Stimulated activated CD8-positive, alpha-beta memory T cell treated with anti-CD3 and anti-CD28 coated beads, Interleukin-7, amount 100 ng/mL, for 1 hour (primary cell): ENCODE measurements at places on chromosomes 11 and 22.

DNA sequence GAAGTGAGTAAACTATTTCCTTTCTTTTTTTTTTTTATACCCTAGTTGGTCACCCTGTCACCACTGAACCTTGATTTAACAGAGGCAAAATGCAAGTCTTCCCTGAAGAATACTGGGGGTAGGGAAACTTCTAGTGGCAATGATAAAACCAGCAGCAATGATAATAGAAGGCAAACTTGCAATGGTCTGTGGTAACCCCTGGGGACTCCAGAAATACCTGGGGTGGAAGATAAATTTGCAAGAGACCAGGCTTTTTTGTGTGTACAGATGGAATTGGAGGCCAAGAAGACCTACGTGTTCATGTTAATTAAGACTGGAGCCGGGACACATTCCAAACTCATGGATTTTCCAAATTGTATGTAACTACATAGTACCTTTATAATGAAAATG, 11.6 kb downstream of the APOL5 start:
- no peak for DNase-seq

DNA sequence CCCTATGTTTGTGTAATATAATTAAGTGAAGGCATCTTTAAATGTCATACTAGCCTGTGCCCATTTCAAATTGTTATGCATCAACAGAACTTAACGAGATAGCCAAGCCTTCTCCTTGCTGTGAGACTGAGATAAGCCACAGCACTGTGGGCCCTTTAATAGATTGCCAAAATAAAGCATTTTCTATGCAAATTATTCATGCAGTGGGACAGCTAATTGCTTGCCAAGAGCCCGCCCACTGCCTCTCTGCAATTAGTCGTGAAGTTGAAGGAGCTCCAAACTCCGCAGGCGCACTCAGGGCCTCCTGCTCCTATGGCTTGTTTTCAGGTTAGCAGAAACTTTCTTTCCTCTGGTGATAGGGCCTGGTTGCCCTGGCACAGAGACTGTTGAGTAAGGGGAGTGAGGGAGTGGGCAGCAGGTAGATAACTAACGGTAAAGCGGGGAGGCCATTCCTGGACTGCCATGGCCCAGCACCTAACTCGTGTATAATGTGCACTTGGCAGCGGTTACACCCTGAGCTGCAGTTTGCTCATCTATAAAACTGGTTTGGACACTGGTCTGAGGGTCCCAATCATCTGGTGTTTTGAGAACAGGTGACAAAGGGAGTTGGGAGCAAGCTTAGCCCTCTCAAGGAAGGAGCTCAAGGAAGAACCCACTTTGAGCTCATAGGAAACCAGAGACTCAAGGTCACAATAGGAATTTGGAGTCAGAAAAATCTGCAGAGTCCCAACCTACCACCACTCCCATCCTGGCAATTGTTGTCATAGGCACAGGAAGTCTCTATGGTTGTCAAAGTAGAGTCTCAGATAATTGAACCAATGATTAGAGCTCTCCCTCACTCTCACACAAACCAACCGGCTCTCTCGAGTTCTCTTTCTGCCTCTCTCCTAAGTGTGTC, 33.9 kb upstream of the RIC3 start:
- no peak for DNase-seq

DNA sequence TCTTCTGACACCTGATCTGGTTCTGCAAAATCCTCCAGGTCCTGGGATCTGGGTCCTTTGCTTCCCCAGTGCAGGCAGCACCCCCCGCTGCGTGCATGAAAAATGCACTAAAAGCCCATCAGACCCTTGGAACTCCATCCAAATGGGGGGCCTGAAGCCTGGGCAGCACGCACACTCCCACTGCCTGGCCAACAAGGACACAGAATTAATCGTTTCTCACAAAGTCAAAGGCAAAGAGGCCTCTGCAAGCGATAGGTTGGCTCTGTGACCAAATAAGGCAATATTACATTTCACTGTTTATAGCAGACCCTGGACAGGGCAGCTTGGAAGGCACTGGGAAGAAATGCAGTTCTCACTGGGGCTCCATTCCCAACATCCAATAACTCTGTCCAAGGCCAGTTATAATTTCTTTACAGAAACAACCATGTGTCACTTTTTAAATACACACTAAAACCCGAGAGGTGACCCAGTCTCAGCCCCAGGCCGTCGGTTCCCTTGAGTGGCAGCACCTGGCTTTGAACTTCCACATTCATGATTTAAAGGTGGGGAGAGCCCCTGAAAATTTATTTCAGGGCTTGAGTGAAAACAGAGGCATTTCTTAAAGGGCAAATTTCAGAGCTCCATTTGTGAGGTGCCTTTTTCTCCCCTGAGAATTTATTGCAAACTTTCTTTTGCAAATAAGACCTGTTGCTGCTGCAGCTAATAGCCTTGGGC, 114.4 kb upstream of the ANO1 start:
- DNase-seq, result no peak

DNA sequence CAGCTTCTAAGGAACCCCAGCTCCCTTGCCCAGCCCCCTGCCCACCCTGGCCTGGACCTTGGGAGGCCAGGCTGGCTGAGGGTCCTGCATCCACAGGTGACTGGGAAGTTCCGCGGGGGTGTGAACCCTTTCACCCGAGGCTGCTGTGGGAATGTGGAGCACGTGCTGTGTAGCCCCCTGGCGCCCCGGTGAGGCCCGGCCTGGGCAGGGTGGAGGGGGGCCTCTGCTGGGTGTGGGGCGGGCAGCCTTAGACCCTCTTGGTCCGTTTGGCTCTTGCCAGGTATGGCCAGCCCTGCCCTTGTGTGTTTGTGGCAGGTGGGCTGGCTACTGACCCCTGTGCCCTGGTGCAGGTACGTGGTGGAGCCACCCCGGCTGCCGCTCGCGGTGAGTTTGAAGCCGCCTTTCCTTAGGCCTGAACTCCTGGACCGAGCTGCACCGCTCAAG, 8.9 kb downstream of the ZDHHC8 start:
- DNase-seq, result no peak

GRCh38 chr11:115133475-115134209, 370.6 kb downstream of the CADM1 start:
- DNase-seq, result no peak

- DNase-seq, result no peak
These were observed 238.4 kb downstream of the TBC1D22A start for GRCh38 chr22:47000888-47001287.

GRCh38 chr11:118877487-118878162, 6.1 kb upstream of the CXCR5 start:
- no peak for DNase-seq

- no peak for DNase-seq
These were observed 44.0 kb downstream of the LIF start for GRCh38 chr22:30202531-30203006.

DNA sequence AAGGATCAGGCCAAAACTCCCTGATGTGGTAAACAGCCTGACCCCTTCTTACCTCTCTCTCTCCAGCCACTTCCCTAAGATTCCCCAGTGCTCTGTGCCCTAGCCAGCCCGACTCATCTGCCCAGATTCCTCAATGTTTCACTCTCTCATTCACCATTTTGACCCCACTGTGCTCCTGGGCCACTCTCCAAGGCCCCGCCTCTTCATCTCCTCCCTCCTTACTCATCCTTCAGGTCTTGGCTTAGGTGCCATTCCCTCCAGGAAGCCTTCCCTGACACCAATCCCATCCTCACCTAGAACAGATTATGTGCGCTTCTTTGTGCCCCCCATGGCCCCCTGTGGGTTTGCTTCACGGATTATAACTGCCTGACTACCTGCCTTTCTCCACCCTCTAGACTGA, 13.2 kb downstream of the SLC43A3 start:
- DNase-seq, result no peak

- DNase-seq, result no peak
These were observed 39.3 kb downstream of the CCDC81 start for GRCh38 chr11:86414032-86414431.

DNA sequence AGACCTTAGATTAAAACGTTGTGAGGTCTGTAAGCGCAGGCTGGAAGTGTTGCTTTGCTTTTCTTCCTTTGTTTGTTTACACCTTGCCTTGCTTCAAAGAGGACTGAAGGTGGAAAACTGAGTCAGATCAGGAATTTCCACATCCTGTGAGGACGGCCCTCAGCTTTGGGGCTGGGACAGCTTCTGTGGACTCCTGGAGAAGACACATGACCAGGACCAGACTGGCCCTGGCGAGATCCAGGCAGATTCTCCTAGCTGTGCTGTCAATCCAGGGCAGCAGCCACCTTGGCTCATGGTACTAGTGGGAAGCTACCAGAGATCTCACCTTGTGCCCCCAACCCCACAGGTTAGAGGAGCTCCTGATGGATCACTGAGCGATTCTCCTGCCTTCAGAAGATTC, 1461.9 kb downstream of the TBC1D22A start:
- DNase-seq, result no peak

DNA sequence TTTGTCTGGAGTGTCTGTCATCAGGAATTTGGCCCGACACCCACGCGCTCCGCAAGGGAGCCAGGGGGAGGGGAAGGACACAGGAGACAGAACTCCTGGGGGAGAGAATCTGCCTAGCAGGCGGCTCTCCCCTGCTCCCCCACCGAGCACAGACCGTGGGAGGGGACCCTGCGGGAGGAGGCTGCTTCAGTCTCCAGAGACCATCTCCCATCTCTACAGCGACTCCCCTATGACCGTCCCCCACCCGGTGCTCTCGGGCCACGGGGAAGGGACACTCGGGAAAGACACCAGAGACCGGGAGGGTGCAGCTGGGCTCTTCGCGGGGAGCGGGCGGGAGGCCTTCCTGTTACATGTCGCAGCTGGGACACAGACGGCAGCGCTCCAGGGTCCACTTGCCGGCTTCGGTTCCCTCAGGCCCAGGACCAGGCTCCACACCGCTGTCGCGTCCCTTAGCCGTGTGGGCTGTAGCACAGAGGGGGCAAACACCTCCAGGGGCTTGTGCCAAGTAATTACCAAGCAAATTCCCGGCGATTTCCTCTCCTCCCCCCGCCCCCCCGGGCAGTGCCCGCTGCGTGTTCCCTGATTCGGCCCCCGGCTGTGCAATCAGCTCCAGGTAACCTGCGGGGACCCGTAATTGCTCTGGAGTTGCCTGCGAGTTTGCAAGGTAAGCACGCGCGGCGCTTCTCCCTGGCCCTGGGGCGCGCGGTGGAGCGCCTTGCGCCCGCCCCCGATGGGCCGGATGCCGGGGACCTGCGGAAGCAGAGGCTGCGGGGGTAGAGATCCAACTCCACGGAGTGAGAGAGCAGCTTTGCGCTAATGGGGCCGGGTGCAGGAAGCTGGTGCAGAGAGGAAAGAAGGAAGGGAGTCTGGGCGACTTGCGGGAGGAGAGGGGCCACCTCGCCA, 155.1 kb upstream of the CADM1 start:
- no peak for DNase-seq

GRCh38 chr11:123083623-123084029, 21.7 kb upstream of the HSPA8 start:
- no peak for DNase-seq

DNA sequence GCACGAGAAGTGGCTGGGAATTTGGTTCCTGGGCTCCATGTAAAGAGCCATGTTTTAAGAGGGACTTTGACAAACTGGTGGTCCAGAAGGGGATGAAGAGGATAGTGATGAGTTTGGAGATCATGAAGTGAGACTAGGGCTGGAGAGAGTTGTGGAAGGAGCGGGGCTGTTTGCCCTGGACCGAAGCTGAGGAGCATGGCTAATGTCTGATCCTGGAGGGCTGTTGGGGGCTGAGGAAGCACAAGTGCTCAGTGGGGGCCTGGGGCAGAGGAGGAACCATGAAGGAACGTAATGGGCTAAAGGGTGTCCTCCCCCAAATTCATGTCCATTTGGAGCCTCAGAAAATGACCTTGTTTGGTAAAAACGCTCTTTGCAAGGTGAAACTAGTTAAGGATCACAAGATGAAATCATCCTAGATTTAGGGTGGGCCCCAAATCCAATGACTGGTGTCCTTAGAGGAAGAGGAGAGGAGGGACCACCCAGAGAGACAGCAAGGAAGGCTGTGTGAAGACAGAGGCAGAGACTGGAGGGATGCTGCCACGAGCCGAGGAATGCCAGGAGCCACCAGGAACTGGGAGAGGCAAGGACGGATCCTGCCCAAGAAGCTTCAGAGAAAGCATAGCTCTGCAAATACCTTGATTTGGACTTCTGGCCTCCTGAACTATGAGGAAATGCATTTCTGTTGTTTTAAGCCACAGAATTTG, 107.3 kb upstream of the LMO1 start:
- no peak for DNase-seq

GRCh38 chr11:123373754-123374621, 56.1 kb upstream of the GRAMD1B start:
- no peak for DNase-seq

GRCh38 chr22:45082795-45083194, 73.0 kb upstream of the PHF21B start:
- DNase-seq, result no peak

DNA sequence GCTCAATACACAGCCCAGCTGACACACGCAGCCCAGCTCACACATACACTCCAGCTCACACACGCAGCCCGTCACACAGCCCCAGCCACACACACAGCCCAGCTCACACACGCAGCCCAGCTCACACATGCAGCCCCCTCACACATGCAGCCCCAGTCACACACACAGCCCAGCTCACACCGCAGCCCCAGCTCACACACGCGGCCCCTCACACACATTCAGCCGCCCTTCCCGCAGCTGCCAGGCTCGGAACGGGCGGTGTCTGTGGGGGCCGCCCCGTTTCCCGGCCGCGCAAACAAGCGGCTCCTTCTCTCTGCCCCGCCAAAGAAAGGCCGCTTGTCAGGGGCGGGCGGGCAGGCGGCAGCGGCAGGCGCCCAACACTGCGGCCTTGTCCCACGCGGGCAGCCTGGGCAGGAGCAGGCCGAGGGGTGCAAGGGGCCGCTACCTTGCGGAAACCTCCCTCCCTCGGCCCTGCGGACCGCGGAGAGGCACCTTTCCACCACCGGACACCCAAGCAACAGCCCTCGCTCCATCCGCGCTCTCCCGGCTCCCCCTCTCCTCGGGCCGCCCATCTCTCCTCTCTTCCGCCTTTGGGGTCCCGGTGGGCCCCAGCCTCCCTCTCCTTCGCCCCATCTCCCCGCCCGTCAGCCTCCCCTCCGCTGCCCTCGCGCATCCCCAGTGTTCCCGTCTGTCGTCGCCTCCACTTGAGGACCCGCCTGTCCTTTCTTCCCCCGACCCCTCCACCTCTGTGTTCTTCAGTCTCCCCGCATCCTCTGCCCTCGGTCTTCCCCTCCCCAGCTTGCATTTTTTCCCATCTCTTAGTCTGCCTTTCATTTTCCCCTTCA, 2.2 kb downstream of the PHLDB1 start:
- no peak for DNase-seq

- no peak for DNase-seq
These were observed 130.8 kb upstream of the SPON1 start for GRCh38 chr11:13831696-13832095.

- no peak for DNase-seq
These were observed 52.9 kb downstream of the TIMP3 start for GRCh38 chr22:32854351-32854804.

DNA sequence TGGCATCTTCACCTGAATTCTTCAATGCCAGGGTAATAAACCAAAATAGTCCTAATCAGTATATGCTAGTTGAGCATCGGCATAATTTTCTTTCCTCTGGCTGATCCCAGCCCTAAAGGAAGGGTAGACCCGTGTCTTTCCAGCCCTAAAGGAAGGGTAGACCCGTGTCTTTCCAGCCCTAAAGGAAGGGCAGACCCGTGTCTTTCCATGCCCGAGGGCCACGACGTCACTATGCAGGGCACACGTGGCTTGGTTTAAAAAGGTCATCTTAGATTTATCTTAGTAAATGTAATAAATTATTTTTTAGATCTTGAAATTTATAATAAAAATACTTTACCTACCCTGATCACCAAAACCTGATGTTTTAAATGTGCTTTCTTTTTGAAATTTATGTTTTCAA, 45.5 kb downstream of the BID start:
- DNase-seq, result no peak
